ENCODE measurements at places on chromosomes 12 and 14.

DNA sequence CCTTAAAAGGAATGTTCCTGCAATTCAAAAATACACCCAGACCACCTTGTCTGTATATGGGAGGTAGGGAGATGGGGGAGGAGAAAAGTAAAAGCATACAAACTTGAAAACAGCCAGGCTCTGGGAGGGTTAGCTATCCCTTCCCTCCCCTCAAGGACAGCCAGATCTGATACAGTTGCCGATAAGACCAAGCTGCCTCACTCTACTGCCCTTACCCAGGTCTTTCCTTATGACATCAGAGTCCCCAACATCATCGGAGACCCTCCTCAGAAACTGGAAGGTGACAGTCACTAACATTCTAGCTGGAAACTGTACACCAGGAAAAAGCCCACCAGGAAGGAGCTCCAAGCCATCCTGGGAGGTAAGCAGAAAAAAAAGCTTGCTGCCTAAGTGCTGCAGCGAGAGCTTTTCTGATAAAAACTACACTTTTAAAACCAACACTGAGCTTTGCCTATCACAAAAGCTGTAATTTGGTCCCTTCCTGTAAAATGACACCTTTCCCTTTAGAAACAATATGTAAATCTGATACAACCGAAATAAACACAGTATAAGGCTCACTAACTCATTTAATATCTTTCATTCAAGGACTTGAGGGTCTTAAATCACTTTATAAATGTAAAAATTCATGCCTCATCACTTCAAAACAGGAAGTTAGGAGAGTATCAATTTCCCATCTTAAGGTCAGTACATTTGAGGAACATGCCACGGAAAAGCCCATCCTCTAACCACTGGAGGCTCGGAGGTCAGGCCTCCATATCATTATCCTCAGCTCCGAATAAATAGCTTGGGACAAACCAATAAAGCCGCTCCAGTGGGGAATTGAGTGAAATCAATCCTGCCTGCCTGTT is 20.4 kb upstream of the PLEKHH1 start:
- DNase-seq: no peak

DNA sequence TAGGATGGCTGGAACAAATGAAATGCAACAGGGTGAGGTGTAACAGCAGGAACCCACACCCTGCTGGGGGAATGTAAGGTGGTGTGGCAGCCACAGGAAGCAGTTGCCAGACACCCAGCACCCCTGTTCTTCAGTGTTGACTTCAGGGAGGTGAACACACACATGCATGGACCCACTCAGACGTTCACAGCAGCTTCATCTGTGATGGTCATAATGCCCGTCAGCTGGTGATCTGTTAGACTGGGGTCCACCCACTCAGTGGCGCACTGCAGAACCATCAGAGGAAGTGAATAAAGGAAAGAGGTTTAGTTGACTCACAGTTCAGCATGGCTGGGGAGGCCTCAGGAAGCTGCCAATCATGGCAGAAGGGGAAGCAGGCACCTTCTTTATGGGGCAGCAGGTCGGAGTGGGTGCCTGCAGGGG is 22.7 kb upstream of the TEX22 start:
- peak; percentile 15 for DNase-seq

DNA sequence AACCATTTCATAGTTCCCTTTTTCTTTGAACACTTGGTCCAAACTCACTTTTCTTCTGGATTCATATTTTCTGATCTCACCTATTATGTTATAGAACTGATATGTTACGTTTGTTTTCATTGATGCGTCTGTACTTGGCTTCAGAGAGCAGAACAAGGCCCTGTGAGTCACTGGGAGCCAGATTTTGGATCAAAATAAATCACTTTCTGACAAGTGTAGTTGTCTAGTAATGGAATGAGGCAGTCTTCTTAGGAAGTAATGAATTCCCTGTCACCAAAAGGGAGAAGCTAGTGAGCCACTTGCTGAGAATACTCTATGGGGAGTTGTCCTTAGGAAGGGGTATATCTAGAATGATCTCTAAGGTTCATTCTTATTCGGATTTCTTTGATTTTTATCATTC is 10.2 kb downstream of the BICD1 start:
- DNase-seq: no peak

DNA sequence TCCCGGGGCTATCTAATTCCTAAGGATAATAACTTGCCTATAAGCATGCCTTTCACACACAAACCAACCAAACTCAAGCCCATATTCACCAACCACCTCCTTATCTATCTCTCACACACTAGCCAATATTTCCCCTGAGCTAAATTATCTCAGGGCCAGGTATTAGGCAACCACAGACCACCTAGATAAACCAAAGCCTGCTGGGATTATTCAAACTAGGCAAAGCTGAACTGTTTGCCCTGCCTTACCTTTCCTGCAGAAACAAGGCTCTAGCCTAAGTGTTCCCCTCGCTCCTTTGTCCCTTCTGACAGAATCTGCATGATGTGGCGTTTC is 114.7 kb upstream of the EEA1 start:
- DNase-seq: no peak

- no peak for DNase-seq
These were observed 485.7 kb downstream of the ZFP36L1 start for GRCh38 chr14:68306934-68307789.

Data from CD4-positive, alpha-beta T cell treated with Interleukin-21 for 1 hour (primary cell).